ENCODE measurements at places on chromosomes 5 and 9.

GRCh38 chr5:79642210-79642609, 30.0 kb downstream of the TENT2 start:
- no peak for DNase-seq

DNA sequence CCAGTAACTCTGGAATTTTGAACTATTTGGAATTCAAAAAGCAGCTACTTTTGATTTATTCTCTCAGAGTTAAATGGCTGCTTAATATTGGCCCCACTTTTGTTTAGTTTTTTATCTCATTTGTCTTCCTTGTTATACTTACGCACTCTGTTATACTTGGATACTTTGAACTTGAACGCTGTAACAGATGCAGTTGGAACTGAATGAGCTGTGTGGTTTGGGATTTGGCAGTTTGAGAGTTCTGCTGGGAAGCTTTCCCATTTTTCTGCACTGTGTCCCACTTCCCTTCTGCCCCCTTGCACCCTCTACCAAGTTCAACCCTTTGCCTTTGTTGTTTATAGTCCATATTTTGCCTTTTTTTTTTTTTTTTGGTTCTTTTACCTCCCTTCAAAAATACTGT, 3.8 kb downstream of the RHOBTB3 start:
- no peak for DNase-seq

DNA sequence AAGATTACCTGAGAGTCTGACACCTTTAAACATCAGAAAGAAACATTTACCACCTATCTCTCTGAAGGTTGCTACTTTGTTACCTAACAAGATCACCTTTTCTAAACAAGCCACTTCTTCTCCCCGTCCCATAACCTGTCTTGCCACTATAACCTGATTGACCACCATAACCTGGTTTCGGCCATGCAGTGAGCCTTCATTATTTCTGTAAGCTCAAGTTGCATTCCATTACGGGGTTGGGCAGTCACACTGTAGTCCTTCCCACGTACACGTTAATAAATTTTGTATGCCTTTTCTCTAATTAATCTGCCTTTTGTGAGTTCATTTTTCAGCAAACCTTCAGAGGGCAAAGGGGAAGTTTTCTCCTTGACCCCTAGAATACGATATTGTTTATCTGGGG, 28.0 kb upstream of the CCNG1 start:
- DNase-seq = no peak

- no peak for DNase-seq
Measured at GRCh38 chr5:2901511-2901910, 150.0 kb upstream of the IRX2 start.

GRCh38 chr9:98381311-98382103, 126.1 kb upstream of the TBC1D2 start:
- DNase-seq = no peak

GRCh38 chr5:179874136-179874535, 15.5 kb upstream of the MRNIP start:
- no peak for DNase-seq

- DNase-seq = no peak
Measured at GRCh38 chr5:3659907-3660306, 64.3 kb downstream of the IRX1 start.

- DNase-seq = no peak
Measured at GRCh38 chr5:850511-851006, at the start of gene ZDHHC11. ZDHHC11 (minus strand) TSS chr5:850986; CDS start chr5:850602, 384 bp downstream.

- no peak for DNase-seq
Measured at GRCh38 chr5:79736528-79737514, 47.2 kb downstream of the CMYA5 start.

DNA sequence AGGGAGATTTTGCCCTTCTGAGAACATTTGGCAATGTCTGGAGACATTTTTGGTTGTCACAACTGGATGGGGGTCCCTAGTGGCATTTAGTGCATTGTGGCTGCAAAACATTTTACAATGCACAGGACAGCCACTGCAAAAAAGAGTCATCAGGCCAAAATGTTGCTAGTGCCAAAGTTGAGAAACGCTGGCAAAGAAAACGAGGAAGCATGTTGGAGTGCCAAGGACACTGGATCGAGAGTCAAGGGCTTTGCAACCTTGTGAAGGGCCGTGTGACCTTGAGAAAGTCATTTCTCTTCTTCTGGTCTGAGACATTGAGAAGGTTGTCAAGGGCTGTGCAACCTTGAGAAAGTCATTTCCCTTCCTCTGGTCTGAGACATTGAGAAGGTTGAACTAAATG, 45.7 kb upstream of the FRRS1L start:
- no peak for DNase-seq

DNA sequence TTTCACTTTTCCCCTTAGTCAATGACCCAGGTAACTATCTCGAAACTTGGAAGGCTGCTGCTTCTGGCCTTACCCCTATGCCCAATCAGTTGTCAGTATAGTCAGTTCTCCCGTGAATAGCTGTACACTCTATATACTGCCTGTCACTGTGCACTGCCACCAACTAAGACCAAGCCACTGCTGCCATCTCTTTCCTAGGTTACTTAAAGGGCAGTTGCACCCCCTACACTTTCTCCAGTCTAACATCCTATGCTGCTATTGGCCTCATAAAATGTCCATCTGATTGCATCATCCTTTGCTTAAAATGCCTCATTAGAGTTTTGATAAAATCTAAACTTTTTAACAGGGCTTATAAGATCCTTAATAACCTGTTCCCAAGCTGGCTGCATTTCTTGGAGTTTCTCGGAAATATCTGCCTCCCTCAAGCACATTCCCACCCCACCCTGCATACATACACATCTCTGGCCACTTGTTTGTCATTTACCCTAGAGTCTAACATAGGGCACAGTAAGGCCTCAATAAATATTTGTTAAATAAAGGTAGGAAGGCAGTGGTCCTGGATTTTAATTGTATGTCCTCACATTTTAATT, 32.8 kb upstream of the TNFAIP8 start:
- no peak for DNase-seq

DNA sequence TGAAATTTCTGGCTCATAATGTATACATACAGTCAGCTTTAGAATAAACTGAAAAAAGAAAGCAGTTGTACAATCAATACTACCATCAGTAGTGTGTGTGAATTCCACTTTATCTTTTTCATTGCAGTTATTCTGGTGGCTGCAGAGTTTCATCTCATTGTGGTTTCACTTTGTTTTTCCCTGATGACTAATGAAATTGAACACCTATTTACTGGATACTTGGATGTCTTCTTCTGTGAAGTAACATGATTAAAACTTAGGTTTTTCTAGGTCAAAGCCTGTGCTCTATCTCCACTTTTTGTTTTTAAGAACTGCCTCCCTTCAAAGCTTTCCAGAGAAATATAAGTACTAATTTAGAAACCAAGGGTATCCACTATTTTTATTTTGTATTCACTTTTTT, 174.3 kb downstream of the TRPM3 start:
- no peak for DNase-seq

- no peak for DNase-seq
Measured at GRCh38 chr5:44809956-44810420, 1.2 kb downstream of the MRPS30 start.

GRCh38 chr5:58077416-58077815, 382.5 kb downstream of the PLK2 start:
- DNase-seq = no peak

DNA sequence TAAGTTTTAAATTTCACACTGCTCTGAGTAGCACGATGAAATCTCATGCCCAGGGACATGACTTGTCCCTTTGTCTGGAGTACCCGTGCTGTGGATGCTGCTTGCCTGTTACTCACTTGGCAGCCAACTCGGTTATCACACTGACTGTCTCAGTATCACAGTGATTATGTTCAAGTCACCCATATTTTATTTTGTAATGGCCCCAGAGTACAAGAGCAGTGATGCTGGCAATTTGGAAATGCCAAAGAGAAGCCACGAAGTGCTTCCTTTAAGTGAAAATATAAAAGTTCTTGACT, 22.8 kb upstream of the SCGB3A2 start:
- DNase-seq = no peak

GRCh38 chr9:72271613-72272478, 93.2 kb downstream of the ZFAND5 start:
- DNase-seq = peak; percentile 8

DNA sequence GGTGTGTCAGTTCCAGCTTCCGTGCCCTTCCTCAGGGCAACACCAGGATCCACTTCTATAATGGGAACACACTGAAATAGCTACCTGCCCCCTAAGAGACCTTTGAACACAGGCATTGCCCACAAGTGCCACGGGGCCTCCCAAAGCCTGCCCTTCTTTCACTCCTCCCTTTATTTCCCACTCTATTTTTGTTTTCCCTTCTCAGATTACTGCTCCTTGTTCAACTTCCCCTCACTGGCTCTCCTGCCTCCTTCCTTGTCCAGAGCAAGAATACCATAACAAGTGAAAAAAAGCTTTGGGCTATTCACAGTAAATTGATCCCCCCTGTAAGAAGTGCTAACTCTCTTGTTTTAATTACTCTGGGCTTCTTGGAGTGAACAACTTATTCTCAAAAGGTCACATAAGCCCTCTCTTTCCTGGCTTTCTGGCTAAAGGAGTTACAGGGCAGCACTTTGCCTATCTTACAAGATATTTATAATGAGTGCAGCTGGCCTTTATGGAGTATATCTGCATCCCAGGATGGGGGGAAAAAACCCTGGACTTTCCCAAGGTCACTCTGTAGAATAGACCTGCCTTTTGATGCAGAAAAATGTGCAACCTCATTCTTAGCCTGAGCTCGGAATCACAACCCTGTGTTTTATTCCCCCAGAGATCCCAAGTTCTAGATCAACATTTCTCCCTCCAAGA, 11.3 kb downstream of the CTXN3 start:
- no peak for DNase-seq

DNA sequence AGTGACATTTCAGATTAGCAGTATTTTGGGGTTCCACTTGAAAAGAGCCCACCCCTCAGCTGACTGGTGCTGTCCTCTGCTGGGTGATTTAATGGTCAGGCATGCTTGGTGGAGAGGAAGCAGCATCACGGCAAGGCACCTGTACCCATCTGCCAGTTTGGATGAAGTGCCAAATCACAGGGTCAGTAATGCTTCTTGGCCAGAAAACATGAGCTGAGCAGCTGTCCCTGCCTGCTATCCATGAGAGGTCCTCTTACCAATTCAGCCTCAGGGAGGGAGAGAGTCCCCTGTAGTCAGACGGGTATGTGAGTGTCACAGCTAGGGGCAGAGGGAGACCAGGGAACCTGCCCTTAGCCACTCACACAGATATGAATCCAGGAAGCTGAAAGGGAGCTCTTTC, 137.9 kb downstream of the SEC61B start:
- DNase-seq = no peak

- peak; percentile 95 for DNase-seq
Measured at GRCh38 chr5:67166460-67167285, 29.9 kb downstream of the CD180 start.

GRCh38 chr5:36198281-36198680, 43.4 kb downstream of the NADK2 start:
- DNase-seq = no peak

DNA sequence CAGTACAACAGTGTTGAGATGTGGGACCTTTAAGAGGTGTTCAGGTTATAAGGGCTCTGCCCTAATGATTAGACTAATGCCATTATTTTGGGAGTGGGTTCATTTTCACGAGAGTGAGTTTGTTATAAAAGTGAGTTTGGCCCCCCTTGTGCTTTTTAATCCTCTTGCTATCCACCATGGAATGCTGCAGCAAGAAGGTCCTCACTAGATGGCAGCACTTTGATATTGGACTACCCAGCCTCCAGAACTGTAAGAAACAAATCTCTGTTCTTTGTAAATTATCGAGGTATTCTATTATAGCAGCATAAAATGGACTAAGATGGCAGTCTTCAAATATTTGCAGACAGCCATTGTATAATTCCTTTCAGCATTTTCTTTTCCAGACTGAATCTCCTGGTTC, 212.4 kb downstream of the LRRC70 start:
- DNase-seq = no peak

GRCh38 chr9:126965541-126966428, 51.2 kb downstream of the RALGPS1 start:
- DNase-seq = peak; percentile 5

DNA sequence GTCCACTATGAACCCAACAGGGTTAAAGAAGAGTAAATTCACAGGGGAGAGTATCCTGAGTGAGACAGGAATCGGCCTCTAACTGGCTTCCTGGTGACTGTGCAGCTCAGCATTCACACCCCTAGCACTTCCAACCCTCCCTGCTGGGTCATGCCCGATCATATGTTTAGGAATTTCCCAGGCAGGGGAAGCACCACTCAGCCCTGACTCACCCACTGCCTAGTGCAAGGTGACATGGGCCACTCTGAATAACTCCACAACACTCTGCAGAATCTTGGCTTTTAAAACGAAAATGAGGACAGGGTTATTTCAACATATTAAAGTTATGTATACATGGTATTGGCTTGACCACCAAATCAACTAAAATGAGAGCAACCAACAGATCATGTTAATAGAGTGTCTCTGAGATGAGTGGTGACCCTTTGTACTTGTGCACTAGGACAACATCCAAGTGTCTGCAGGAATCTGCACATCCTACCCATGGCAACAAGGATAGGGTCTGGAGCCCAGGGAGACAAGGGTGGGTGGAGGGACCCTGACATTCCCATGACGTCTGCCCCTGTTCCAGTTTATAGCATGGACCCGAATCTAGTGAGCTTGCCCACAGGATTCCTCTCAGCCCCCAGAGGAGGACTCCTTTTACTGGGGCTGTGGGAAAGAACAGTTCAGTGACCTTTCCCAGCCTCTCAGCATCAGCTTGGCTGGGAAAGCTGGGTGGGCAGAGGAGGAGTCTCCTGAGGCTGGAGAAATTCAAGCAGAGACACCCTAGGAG, 485.8 kb downstream of the SEMA5A start:
- DNase-seq = no peak

- no peak for DNase-seq
Measured at GRCh38 chr9:6449645-6450044, 36.6 kb downstream of the UHRF2 start.

GRCh38 chr5:135985951-135986350, 31.2 kb upstream of the LECT2 start:
- DNase-seq = no peak

- DNase-seq = no peak
Measured at GRCh38 chr9:68780720-68781119, 75.7 kb downstream of the PIP5K1B start.

DNA sequence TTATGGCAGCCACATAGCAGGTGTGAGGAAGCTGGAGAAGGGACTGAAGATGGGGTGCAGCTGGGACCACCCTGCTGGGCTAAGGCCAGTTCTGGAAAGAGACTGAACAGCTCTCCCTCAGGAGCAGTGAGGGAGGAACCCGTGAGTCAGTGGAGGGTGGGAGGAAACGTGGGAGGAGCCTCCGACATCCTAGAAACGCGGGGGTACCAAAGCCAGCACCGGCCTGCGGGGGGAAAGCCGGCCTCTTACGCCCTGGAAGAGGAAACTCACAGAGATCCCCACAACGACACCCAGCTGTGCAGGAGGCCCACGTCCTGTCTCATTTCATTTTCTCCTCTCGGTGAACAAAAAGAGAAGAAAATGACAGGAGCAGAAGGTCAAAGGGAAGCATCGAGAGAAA, 185.8 kb upstream of the IRX4 start:
- no peak for DNase-seq

GRCh38 chr5:83034036-83034435, 43.2 kb downstream of the TMEM167A start:
- no peak for DNase-seq

- no peak for DNase-seq
Measured at GRCh38 chr9:128724744-128725211, 851 bp upstream of the ZDHHC12 start.

Data from NK-92 treated with Interleukin-12 subunit alpha and Interleukin-12 subunit beta, amount 100 ng/mL, for 24 hours (cell line).